ENCODE measurements at places on chromosomes 13 and 19.

- no peak for DNase-seq
These were observed 183.9 kb downstream of the LHFPL6 start for GRCh38 chr13:39419068-39419467.

DNA sequence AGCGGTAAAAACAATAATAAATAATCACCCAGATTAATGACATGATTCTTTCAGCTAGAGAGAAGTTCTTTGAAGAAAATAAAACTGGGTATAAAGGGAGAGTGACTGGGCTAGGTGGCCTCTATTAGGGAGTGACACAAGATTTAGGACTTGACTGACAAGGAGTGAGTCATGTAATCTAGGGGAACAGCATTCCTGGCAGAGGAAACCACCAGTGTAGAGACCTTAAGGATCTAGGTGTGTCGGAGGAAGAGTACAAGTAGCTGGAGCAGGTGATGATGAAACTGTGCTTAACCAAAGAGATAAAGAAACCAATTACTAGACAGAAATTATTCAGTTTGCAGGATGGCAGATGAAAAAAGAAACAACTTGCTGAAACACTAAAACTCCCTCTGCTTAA, 248.0 kb downstream of the RFC3 start:
- no peak for DNase-seq

DNA sequence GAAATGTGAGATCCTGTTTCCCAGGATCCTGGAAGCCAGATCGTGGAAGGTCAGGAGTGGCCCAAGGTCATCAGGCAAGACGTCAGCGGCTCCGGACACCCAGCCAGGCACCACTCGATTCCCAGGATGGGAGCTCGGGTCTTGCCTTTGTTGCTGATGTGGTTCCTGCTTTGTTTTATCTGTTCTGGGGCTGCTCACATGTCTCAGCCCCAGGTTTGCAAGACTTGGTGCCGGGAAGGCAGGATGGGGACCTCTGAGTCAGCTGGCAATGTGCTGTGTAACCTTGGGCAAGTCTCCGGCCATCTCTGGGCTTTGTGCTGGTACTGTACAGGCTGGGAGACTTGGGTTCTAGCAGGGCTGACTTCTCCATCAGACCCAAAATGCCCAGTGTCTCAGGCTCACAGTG, 1.4 kb upstream of the FCHO1 start:
- no peak for DNase-seq

- DNase-seq: peak; percentile 99
These were observed 642.7 kb upstream of the ARGLU1 start for GRCh38 chr13:107210723-107211030.

DNA sequence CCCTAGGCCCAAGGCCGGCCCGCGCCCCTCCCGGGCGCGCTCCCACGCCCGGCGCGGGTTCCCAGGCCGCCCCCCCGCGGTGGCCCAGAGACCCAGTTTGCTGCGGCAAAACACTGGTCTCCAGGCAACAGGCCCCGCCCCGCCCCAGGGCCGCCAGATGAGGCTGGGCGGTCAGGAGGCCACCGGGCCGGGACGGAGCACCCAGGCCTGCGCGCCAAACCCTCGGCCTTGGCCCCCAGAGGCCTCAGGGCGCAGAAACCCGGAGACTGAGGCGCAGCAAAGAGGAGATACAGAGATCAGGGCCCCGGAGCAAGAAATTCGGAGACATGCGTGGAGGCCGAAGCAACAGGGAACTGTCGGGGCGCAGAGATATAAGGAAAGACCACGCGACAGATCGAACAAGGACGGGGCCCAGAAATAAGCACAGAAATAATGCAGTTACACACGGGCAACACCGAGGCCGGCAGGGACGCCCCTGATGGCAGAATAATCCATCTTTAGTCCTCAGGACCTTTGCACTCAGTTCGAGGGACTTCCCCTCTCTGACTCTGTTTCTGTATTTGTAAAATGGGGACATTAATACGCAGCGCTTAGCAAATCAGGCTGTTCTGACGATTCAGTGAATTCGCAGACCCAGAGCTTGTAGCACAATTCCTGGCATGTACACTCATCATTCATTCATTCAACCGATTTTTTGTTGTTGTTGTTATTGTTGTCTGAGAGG, 20.8 kb upstream of the ERCC1 start:
- peak; percentile 48 for DNase-seq
